ENCODE measurements at places on chromosomes 5 and 9.

- no peak for DNase-seq
Observed at GRCh38 chr5:102832445-102832844, 77.3 kb downstream of the PAM start.

GRCh38 chr9:128790536-128790935, 3.5 kb downstream of the TBC1D13 start:
- no peak for DNase-seq

DNA sequence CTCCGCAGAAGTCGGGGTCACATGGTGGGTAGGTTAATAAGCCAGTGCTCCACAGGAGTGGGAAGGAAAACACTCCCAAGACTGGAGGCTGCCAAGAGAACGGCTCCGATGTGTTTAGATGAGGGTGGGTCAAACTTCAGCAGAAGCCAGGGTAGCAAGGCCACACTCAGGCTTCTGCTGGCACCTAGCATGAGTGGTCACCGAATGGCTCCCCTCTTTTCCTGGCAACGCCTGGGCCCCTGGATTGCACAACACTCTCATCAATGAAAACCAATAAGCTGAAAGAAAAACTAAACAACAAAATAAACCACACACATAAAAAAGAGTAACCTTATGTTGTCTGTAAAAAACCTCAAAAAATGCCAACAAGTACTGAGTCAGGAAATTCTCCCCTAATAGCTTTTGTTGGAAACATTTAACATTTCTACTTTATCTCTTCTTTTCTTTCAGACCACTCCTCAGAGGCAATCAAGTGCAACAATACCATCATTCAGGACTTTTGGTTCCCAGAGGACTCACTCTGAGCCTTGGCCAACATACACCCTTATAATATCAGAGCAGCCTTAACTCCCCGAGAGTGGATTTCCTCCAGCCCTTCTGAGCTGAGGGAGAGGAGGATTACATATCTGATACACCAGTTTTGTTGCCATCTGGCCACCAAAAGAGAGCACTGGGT, 279.9 kb downstream of the ENC1 start:
- DNase-seq: no peak

- DNase-seq: peak; percentile 96
Observed at GRCh38 chr5:107672211-107673038, 1.7 kb upstream of the EFNA5 start.

GRCh38 chr5:114449860-114450421, 88.1 kb downstream of the KCNN2 start:
- peak; percentile 38 for DNase-seq

GRCh38 chr5:102807878-102808502, 52.9 kb downstream of the PAM start:
- peak; percentile 39 for DNase-seq

DNA sequence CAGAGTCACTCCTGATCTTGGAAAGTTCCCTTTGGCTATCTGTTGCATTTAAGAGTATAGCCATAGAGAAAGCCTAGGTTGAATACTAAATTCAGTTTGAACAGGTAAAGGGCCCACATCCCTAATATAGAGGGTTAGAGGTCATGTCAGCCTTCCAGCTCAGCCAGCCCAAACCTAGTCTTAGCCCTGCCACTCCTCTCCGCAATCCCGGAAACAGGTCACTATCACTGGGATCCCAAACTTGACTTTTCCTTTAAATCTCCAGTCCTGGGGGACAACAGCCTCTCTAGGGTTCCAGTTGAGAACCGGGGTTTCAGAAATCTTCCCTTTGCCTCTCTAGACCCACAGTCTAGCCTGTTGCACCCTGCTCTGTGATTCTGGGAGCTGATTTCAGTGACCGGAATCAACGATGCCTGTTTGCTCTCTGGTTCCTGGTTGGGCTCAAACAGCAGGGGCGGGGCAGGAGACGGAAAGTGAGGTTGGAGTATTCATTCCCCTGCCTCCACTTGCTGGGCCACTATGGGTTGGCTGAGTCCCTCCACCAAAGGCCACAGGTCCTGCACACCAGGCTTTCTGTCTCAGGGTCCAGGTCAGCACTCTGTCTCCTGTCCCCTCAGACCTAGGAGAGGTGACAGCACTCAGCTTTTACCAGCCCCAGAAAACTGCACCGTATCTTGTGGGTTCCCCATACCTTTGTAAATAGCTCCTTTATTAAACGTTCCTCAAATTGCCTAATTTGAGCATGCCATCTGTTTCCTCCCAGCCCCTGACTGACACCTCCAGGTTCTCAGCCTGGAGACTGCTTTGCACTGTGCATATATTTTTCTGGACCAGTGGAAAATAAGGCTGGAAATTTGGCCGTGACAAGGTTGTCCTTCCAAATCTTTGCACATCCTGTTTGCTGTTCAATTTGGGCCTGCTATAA, 23.8 kb upstream of the CPEB4 start:
- DNase-seq: no peak

DNA sequence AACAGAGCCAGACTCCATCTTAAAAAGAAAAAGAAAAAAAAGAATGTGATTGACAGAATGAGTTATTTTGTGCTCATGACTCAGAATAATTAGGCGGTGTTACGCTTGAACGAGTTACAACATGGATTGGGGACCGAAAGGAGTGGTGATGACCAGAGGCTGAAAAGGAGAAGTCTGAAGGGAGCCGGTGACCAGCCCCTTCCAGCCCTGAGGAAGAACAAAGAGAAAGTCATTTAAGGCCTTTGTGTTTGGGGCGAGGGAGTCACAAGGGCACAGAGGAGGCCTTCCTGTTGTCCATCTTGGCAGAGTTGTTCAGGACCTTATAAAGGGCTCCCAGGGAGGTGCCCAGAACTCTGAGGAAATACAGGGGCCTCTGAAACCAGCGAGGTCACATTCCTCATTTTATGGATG, 131.6 kb downstream of the GOLPH3 start:
- DNase-seq: no peak

- peak; percentile 75 for DNase-seq
Observed at GRCh38 chr9:109110329-109111021, 9.3 kb downstream of the TMEM245 start.

GRCh38 chr5:146233441-146233840, 30.0 kb downstream of the RBM27 start:
- no peak for DNase-seq

- no peak for DNase-seq
Observed at GRCh38 chr9:10706788-10707187, 94.0 kb upstream of the PTPRD start.

GRCh38 chr5:178417391-178417811, 172.8 kb downstream of the COL23A1 start:
- no peak for DNase-seq

GRCh38 chr5:62093976-62094375, 212.0 kb upstream of the KIF2A start:
- DNase-seq: peak; percentile 52

DNA sequence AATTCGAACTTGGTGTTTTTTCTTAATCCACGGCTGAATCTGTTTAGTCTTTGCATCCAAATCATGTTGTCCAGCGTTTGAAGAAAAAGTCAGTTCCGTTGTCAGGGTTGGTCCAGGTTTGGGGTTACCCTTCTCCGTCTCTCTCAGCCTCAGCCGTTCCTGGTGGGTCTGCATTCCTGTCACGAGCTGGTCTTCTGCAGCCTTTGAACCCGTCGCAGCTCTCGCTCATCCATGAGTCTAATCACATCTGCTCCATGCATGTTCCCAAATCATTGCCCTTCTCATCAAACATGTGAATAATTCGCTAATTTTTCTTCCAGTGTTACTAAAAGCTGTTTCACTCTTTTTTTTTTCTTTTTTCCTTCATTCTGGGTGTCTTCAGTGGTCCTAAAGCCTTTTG, 39.0 kb upstream of the EXOC3 start:
- DNase-seq: no peak

GRCh38 chr5:107224272-107224671, 446.5 kb downstream of the EFNA5 start:
- no peak for DNase-seq

- no peak for DNase-seq
Observed at GRCh38 chr9:6443661-6444060, 30.7 kb downstream of the UHRF2 start.

GRCh38 chr9:129716091-129716490, 36.8 kb downstream of the PTGES start:
- no peak for DNase-seq

- peak; percentile 12 for DNase-seq
Observed at GRCh38 chr5:25850581-25850980, 1187.8 kb downstream of the CDH9 start.

DNA sequence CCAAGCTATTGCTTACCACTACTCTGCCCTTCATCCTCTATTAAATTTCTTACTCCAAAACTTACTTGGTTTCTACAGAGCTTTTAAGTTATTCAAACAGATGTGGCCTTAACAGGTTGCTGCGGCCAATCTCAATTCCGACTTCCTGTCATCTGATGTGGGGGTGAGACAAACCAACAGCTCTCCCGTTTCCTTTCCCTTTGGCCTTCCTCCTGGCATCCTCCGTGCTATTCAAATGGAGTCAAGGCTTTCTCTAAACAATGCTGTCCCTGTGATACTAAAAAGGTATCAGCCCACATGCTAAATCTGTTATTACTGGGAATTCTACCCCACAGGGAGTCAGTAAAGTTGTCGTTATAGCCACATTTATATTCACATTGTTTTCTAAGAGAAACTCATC, 11.8 kb downstream of the RBM18 start:
- no peak for DNase-seq

DNA sequence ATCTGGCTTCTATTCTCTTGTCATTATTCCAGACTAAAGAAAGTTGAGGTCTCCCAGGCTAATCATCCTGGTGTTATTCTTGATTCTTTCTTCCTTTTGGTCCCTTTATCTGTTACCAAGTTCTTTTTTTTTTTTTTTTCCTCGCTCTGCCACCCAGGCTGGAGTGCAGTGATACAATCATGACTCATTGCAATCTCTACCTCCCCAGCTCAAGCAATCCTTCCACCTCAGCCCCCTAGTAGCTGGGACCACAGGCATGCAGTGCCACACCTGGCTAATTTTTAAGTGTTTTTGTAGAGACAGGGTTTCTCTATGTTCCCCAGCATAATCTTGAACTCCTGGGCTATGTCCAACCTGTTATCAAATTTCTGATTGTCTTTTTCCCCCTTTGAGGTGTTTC, 126.6 kb upstream of the DHFR start:
- DNase-seq: peak; percentile 85

GRCh38 chr5:138212828-138213160, 329 bp downstream of the CDC23 start:
- peak; percentile 13 for DNase-seq

DNA sequence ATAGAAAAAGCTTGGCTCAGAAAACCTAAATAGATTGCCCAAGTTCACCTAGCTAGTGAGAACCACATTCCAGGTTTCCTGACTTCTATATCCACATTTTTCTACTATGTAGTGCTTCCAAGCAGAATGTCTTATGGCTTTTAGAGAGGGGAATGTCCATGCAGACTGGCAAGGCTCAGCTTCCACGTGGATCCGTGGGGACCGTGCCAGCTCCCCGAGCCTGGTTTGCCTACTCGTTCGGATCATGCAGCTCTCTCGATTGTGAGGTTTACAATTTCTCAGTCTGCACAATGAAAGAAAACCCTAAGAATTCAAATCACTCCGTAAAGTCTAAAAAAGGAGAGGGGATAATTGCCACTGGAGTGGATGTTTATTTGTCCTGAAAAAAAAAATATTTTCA, 256.5 kb upstream of the NR4A3 start:
- DNase-seq: no peak

GRCh38 chr5:159156426-159157238, 52.7 kb downstream of the RNF145 start:
- DNase-seq: peak; percentile 59

DNA sequence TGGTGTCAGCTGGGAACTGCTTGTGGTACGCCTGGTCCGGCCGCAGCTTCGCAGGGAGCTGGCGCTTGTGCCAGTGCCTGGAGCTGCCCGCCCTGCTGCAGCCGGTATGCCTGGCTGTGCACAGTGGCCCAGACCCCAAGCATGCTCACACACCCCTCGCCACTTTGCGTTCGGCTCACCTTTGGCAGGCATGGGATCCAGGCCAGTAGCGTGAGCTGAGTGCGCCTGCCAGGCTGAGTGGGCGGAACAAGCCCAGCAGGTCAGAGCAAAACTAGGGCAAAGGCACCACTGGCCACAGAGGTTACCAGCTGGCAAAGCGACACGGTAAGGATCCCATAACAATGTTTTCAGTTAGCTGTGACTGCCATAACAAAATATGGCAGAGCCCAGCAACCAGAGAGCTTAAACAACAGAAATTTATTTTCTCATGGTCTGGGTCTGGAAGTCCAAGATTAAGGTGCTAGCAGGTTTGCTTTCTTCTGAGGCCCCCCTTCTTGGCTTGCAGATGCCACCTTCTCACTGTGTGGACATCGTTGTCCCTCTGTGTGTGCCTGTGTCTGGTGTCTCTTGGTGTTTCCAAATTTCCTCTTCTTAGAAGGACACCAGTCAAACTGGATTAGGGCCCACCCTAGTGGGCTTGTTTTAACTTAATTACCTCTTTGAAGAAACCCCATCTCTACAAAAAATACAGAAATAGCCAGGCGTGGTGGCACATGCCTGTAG, 61.6 kb downstream of the PSAT1 start:
- no peak for DNase-seq

- DNase-seq: no peak
Observed at GRCh38 chr9:96156171-96156974, 145.6 kb downstream of the HSD17B3 start.

DNA sequence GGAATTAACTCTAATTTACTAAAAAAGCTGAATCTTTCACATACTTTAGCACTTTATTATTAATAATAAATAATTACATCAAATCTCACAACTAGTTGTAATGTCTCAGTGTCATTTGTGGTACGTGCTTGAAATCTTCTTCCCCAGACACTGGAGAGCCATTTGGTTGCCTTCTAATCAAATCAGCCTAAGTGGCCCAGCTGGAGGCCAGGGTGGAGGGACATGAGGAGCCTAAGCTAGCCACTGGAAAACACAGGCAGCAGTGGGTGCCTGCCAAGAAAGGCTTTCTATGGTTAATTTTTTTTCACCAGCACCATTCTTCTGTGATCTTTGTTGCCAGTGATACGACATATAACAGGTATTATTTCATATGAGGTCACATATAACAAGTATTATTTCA, 117.0 kb downstream of the ERCC6L2 start:
- DNase-seq: no peak

GRCh38 chr5:141192110-141192725, at the start of gene PCDHB10:
Gene PCDHB10 (plus strand): TSS chr5:141192353. CDS start chr5:141192553, 200 bp downstream.
- DNase-seq: peak; percentile 41

DNA sequence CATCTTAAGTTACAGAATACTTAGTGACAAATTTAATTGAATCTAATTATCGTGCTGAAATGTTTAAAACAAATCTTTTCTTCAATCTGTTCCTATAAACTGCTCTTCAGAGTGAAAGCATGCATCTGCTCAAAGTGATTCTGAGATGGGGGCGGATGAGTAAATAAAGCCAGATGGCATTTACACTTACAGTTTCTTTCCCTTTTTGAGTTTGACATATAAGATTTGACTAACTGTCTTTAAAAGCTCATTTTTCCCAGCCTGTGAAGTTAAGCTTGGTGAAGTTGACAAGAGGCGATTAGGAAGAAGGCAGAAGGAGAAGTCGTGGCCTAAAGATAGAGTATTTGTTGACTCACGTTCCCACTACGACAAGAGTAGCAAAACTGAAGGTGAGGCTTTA, 137.4 kb downstream of the LPAR1 start:
- no peak for DNase-seq

- DNase-seq: peak; percentile 40
Observed at GRCh38 chr5:130836729-130837649, 328.1 kb downstream of the HINT1 start.

All from ACHN (cell line).